ENCODE measurements at places on chromosomes 6 and 20. TPM values are rescaled to one million over a fixed set of nuclear protein-coding genes. Genes with fewer than 3 reads are reported as not detected.

DNA sequence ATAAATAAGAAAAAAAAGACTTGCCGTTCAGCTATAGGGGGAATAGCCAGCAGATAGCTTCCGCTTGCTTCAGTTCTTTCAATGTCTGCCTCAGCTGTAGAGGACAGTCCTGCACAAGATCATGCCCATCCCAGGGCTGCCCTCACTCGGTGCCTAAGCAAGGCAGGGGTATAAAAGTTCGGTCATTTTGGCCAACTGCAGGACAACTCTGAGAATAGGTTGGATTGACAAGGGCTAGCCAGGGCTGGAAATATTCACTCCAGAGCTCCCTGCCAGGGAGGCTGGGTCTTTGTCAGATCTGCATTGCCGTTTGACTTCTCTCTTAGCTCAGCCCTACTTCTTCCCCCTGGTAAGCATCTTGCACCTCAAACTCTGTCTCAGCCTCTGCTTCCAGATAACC lies 8.4 kb downstream of the PROCR start:
- no peak for DNase-seq

HSPA12B gene
- 0.75 TPM for total RNA-seq

DNA sequence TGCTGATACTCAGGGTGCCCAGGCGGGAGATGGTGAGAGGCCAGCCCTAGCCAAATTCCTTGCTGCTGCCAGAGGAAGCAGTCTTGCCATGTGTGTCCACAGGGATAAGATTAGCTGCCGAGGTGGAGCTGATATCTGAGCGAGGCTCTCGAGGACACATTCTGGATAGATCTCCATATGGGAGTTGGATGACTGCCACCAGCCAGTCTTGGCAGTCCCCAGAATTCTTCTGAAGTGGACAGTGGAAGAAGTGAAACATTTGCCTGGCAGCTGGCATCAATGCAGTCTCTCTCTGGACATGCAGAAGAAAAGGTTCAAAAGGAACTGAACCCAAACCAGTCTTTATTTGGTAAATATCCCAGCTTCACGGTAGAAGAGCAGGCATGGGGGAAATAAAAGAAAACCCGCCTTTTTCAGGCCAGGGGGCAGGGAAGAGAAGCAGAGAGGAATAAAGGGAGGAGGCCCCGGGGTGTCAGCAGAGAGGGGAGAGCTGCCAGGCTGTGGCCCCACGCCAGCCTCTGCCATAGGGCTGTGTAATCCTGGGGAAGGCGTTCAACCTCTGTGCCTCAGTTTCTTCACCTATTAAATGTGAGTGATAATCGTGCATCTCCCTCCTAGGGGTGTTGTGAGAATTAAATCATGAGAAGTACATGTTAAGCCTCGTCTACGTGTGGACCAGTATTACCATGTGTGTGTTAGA lies 3.7 kb upstream of the FUCA2 start:
- no peak for DNase-seq

- DNase-seq = no peak
Observed at GRCh38 chr6:157650261-157650640, 172.8 kb upstream of the SNX9 start.

DNA sequence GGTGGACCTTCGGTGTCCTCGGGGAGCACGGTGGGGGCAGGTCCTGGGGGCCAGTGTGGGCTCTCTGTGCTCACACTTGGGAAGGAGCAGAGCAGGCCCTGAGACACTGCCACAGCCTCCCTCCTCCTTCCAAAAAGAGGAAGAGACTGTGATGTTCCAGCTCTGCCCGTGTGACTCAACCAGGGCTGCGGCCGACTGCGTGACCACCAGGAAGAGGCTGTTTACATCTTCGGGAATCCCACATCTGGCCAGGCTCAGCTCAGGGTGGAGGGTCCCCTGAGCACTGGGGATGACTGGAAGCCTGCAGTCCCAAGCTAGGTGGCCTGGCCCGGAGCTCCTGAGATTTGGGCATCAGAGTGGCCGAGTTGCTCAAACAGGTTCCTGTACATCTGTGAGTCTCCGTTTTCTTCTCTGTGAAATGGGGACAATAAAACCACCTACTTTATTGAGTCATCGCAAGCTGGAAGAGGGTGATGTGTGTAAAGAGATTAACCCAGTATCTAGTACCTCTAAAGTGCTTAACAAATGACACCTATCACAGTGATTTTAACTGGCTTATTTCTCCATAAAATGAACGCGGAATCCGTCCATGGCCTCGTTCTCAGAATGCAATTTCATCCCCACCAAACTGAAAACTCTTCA lies 242.1 kb downstream of the DLL1 start:
- no peak for DNase-seq

DNA sequence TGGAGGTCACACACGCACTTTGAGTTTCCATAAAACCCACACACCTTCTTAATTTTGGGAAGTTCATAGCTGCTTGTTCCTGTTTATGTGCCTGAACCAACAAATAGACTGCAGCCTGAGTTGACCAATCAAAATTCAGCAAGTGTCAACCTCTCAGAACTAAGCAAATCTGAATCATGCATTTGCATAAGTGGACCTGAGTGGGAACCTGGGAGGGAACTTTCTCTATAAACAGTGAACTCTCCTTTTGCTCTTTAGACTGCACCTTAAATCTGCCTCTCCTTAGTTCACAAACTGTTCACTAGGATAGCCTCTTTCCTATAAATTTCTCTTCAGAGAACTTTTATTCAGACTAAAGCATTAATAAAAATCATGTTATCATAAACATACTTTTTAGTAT lies 37.9 kb downstream of the SLC17A1 start:
- DNase-seq = no peak

DNA sequence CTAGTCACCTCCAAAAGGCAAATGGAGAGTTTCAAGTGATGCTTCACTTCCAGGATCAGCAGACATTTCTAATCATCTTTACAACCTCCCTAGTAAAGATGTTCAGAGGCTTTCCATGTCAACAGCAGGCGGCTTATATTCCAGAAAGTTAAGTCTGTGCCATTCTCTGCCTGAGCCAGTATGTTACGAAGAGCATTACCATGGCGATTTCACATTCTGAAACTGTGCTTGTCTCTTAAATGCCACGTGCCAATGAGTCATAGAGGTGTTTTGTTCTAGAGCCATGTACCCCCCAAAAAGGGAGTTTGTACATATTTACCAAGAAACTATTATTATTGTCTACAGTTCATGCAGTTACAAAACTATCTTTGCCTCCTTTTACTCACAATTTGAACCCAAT lies 319.5 kb downstream of the FOXA2 start:
- no peak for DNase-seq

DNA sequence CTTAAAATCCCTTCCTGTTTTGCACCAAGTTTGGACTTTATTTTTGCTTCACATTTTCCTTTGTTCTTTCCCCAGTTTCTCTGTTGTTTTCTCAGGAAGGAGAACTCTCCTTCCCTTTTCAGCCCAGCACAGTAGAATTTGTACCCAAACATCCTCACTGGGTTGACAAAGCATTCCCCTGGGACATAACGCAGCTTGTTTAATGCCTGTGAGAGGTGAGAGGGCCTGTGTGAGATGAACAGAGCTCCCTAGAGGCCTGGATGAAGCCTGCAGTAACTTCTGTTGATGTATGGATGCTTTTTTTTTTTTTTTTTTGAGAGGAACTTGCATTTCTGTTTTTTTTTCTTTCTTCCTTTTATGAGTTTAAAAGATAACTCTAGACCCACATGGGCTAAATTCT lies 104.9 kb upstream of the SLC22A23 start:
- DNase-seq = no peak

CFAP206 gene
- not detected for total RNA-seq

GRCh38 chr20:17507032-17507431 lies 24.1 kb downstream of the BFSP1 start:
- no peak for DNase-seq

BTNL2 gene
- total RNA-seq = not detected

MYB gene
- 2.8 TPM for total RNA-seq

NRN1 gene
- total RNA-seq = 0.19 TPM

DNA sequence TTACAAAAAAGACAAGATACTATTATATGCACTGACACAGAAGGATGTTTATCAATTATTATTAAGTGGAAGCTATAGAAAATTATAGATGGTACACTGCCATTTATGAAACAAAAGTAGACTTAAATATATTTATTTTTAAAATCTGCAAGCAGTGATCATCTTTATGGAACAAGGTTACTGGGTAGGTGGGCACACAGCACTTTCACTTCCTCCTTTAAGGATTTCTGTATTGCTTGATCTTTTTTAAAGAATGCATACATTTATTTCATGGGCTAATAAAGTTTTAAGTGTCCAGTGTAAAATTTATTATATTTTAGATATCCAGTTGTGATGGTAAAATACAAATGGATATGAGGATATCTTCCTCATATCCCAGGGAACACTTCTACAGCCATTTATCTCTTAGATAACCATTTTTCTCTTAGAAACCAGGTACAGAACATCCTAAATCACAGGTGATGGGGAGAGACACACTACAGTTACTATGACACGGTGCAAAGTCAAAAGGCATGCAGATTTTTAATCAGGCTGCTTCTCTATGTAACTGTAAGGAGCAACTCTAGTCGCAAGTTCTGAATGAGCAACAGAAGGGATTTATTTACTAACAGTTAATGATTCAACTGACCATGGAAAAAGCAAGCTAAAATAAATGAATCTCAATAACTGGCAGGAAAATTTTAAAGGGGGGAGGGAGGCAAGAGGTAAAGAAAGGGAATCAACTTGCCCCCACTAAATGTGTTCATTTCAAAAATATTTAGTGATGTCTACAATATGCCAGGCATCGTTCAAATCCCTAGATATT lies 2.2 kb downstream of the FBXL4 start:
- no peak for DNase-seq

GRCh38 chr20:17683218-17684076 lies 1.4 kb upstream of the RRBP1 start:
- no peak for DNase-seq

GRCh38 chr6:89021629-89022028 lies 58.2 kb upstream of the RNGTT start:
- DNase-seq = no peak

SDC4 gene
- total RNA-seq = 174 TPM

GRCh38 chr6:110315869-110316398 lies 42.2 kb downstream of the METTL24 start:
- no peak for DNase-seq

UNC5CL gene
- 0.48 TPM for total RNA-seq

NFS1 gene
- total RNA-seq = 16.4 TPM
